ENCODE measurements at places on chromosomes 12 and 14. TPM values are rescaled to one million over a fixed set of nuclear protein-coding genes. Genes with fewer than 3 reads are reported as not detected.

GRCh38 chr14:39875028-39875427 lies 442.8 kb upstream of the FBXO33 start:
- DNase-seq: no peak

The GALNT4 gene
- 10.5 TPM for polyA plus RNA-seq

DNA sequence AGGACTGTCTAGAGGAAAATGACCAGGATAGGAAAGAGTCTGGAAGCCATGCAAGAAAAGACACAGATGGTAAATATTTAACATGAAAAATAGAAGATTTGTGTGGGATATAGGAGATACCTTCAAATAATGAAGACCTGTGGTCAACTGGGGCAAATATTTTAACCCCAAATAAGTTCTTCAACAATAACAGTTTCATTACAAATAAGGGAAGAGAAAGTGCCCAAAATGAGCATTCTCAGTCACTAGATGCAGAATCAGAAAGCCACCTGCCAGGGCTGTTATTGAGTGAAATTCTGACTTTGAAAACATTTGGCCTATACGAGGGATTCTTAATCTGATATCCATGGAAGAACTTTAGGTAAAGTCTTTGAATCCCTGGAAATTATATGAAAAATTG lies 231.2 kb upstream of the PLEKHG7 start:
- DNase-seq: no peak

DNA sequence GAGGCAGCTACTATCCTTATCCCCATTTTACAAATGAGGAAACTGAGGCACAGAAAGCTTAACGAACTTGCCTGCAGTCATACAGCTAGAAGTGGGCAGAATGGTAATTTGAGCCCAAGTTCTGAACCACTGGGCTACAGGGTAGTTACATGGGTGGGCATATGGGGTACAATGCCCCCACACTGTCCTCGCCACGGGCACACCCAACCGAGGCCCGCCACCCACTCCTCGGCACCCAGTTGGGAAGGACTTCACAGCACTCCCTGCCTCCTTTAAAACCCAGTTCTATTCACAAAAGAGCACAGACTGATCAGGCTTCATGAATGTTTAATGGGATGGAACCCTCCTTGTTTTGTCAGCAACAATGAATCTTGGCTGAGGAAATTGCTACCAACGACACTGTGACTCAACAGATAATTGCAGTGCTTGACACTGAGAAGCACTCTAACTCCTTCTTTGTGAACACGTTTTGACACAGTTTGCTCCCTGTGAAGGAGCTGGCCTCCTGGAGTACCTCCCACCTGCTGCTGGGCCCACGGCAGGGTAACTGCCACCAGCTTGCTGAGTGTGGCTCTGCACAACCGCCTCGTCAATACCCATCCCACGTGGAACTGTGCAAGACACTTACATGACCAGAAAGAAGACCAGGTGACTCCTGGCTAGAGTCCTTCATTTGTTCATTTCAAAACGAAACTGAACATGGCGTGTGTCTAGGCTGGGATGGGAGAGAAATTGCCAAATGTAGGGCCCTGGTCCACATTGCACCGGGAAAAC lies 63.5 kb downstream of the CLMN start:
- no peak for DNase-seq

DNA sequence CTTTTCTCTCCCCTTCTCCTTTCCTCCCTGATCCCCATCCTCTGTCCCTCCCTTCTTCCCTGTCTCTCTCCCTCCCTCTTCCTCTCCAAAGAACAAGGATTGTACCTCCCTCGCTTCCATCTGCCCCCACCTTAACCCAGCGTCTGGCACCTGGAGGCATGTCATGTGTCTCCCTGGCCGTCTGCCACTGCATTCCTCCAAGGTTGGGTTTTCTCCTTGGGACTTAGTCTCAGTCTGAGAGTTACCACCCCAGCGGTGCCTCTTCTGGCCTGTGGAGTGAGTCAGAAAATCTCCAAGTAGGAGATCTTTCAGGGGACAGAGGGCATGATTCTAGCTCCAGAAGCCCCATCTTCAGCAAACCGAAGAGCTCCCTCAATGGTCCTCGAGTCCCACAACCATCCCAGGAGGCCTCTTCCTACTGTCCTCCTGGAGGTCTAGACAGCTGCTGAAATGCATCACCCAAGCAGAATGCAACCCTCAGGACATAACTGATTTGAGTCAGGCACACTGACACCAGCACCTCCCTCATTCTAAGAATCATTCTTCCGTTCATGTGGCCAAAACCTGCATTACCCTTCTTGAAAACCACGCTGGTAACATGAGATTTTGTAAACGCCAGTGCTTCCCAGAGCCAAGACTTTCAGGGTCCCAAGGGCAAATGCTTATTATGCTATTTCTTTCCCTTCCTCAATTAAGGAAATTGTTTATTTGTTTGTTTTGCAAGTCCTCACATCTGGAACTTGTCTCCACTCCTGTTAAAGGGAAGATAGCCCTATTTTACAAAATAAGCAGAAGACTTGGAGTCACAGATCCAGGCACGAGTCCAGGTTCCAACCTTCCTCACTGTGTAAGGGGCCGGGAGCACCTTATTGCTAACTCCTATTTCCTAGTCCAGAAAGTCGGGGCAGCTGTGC lies 463.2 kb downstream of the BCL11B start:
- DNase-seq: no peak

GRCh38 chr12:9079082-9079481 lies 36.6 kb downstream of the A2M start:
- DNase-seq: no peak

The DBX2 gene
- polyA plus RNA-seq: 0.13 TPM

- no peak for DNase-seq
Observed at GRCh38 chr12:116153983-116154382, 123.5 kb downstream of the MED13L start.

- DNase-seq: no peak
Observed at GRCh38 chr14:43361751-43362150, 1145.3 kb downstream of the FSCB start.

The TNFAIP2 gene
- polyA plus RNA-seq: 38.0 TPM

DNA sequence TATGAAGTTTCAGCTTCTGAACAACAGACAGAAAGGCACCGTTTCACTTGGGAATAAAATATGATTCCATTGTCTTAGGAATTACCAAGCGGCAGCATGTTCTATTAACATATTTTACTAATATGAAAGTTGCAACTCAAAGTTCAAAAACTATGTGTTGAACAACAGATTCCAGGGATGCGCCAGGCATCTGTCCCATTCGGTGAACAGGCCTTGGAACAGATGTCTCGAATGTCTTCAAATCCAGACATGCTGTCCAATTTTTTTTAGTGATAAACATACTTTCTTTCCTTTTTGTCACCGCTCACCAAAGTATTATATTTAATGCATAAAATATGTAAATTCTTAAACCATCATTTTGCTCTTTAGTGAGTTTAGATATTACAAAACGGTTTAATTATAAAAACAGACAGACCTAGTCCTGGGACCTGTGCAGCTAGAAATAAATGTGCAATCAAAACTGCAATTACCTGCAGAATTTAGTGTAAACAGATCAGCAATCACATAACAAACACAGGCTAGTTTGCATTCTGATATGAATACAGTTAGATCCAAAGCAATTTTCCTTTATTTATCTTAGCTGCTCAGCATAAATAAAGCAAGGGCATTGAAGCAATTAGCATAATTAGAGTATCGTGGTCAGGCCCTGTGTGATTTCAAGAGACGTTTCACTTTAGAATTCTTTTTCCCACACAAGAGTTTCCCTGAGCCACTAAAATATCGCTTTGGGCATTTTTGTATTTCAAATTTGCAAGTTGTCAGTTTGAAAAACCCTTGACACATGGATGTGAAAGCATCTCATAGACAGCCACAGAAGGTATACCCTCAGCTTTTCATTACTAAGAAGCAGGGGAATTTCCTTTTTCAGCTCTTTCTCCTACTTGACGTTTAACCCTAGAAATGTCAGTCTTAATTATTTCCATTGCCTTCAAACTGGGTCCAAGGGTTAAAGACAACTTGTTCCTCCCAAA lies 420.8 kb downstream of the EGLN3 start:
- DNase-seq: no peak

The PDZRN4 gene
- polyA plus RNA-seq: 5.0 TPM

The NID2 gene
- polyA plus RNA-seq: 92.6 TPM

The PCNX4 gene
- polyA plus RNA-seq: 82.3 TPM

GRCh38 chr12:96197503-96198272 lies 3.5 kb downstream of the ELK3 start:
- no peak for DNase-seq

- DNase-seq: no peak
Observed at GRCh38 chr14:69652942-69653684, 41.7 kb downstream of the SUSD6 start.

The OVCH1 gene
- polyA plus RNA-seq: 0.67 TPM

The TC2N gene
- 14.3 TPM for polyA plus RNA-seq

The RNASE13 gene
- 0.39 TPM for polyA plus RNA-seq

The RPL6 gene
- 2,360 TPM for polyA plus RNA-seq

DNA sequence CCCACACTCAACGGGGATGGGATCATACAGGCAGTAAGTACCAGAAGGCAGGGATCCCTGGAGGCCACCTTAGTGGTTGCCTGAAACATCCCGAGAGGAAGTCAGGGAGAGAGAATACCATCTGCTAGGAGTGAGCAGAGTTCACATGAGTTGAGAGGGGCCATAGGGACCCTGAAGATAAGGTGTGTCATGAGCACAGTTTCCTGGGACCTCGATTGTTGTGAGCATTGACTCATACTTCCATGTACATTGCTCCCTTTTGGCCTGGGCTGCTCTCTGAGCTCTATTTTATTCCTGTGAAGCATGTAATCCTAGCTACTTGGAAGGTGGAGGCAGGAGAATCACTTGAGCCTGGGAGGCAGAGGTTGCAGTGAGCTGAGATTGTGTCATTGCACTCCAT lies 120.5 kb downstream of the TBC1D30 start:
- no peak for DNase-seq

DNA sequence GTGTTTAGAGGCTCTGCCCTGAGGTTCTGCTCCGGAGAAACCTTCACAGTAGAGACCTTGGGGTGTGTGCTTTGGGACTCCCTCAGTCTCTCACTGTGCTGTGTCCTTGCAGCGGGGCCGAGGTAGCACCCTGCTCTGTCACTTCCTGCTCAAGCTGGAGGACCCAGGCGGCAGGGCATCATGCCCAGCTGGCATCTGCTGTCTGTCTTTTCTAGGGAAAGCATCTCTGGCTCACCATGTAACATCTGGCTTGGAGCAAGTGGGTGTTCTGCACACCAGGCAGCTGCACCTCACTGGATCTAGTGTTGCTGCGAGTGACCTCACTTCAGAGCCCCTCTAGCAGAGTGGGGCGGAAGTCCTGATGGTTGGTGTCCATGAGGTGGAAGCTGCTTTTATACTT lies 124.5 kb downstream of the ESRRB start:
- no peak for DNase-seq

GRCh38 chr14:73807457-73807856 lies 44.2 kb upstream of the PTGR2 start:
- DNase-seq: no peak

DNA sequence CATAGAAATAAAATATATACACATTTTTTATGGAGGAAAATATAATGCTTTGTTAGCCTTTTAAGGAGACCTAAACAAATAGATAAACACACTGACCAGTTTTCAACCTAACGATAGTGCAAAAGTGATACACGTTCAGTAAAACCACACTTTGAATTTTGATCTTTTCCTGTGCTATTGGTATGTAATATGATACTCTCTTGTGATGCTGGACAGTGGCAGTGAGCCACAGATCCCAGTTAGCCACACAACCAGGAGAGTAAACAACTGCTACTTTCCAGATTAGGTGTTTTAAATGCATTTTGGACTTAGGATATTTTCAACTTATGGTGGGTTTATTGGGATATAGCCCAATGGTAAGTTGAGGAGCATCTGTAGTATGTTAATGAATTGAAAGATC lies 243.1 kb downstream of the ERC1 start:
- no peak for DNase-seq

The AKAP3 gene
- polyA plus RNA-seq: 3.8 TPM

GRCh38 chr14:89432226-89432625 lies 15.2 kb upstream of the FOXN3 start:
- no peak for DNase-seq

The TBC1D30 gene
- polyA plus RNA-seq: 5.8 TPM

DNA sequence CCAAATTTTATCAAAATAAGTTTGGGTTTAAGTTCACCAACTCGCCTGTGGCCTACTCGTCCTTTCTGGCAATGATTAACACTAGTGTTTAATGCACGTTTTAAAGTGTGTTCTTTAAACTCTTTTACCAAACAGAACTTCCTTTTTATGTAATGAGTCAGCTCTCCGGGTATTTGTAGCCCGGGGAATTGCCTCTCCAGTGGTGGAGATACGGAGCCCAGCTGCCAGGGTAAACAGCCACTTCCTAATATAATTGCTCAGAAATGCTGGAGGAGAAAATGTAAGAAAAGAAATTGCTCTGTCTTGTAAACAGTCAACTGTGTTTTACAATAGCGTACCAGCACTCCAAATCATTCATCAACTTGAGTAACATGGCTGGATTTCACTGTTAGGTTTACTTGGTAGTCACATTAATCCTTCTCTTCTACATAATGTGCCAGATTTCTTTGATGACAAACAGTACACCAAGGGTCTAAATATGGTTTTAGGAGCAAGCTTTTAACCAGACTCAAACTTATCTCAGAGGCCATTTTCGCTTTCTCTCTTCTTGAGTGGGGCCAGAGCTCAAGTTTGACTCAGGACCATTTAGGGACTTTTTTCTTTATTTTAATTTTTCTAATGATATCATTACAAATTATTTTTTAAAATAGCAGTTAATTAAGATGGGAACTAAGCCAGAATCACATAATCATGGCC lies 101.2 kb upstream of the SLC38A2 start:
- DNase-seq: no peak

- DNase-seq: no peak
Observed at GRCh38 chr12:80556566-80556965, 112.5 kb downstream of the PTPRQ start.

DNA sequence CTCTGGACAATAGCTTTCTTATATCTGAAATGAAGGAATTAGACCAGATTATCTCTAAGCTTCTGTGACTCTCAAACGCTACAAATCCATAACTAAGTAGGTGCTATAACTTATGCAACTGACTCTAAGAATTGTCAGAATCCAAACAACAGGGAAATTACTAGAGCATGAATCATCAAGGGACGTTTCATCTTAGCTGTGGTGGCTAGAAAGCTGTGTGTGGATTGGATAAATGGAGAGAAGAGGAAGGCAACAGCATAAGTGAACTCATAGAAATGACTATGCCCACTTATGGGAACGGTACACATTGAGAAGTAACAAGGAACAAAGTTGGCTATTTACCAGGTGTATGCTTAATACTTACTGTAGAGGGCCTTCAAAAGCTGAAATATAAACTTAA lies 96.0 kb upstream of the NEDD1 start:
- DNase-seq: no peak

The GPR162 gene
- polyA plus RNA-seq: 28.2 TPM

DNA sequence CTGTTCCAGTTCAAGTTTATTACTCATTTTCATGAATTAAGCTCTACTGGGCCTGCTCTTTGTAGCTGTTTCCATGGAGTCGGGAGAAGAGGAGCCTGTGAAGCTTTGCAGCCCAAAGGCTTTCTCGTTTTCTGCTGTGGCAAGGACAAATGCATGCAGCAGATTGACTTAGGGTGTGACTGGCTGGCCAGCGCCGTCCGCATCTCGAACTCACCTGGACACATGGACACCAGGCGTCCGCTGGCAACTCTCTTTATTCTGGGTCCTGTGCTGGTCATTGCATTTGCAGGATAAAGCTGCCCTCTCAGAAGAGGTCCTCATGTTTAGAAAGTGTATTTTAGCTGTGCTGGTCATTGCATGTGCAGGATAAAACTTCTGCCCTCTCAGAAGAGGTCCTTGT lies 350.4 kb downstream of the TMEM121 start:
- no peak for DNase-seq

- DNase-seq: no peak
Observed at GRCh38 chr14:68977718-68978171, 1.4 kb downstream of the ACTN1 start.

All from renal cortex interstitium (tissue), 15 donors.